ENCODE measurements at places on chromosomes 3 and 15.

- DNase-seq, result no peak
These were observed 69.6 kb downstream of the CHSY1 start for GRCh38 chr15:101182215-101182614.

GRCh38 chr3:74119221-74119620 is 494.5 kb upstream of the PDZRN3 start:
- DNase-seq, result no peak

GRCh38 chr15:55118344-55118870 is 78.3 kb downstream of the RSL24D1 start:
- no peak for DNase-seq

DNA sequence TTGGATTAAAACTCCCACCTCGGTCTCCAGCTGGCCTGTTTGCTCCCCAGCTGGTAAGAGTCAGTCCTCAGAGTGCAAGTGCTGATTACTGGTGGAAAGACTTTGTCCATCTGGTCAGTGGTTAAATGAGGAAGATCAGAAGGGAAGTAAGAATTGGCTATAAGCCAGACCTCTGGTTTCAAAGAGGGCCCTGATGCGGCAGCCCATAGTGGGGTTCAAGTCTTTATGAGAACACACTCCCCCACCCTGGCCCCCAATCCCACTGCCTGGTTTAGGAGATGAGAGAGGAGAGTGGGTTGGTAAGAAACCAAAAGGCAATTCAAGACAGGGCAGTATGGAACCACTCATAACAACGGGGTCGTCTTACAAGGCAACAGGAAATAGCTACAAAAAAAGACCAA is 65.0 kb downstream of the FRMD4B start:
- no peak for DNase-seq

GRCh38 chr15:70358871-70359647 is 261.3 kb upstream of the TLE3 start:
- DNase-seq, result no peak

DNA sequence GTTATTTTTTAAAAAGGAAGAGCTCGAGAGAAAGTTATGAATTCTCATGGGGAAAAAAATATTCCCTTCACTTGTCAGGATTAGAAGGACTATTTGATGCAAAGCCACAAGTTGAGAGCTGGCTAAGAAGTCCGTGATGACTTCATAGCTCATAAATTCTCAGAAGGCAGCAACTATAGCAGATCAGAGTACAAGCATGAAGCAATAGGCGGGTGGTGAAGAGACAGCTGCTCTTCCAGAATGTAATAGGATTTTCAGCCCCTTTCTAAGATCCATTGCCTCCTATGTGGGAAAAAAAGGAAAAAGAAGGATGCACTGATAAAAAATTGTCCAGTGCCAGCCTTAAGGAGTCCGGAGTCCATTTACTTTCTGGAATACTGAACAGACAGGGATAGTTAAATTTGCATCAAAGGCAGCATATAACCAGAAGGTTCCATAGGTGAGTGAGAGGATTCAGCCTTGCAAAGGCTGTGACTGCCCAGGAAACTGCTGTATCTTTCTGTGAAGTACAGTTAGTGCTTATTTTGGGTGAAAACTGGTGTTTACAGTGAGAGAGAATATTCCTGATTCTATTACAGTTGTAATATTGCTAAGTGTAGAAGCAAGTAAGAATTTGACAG is 929.5 kb upstream of the ALCAM start:
- no peak for DNase-seq

GRCh38 chr15:82538961-82539690 is 1.1 kb downstream of the RPS17 start:
- no peak for DNase-seq

DNA sequence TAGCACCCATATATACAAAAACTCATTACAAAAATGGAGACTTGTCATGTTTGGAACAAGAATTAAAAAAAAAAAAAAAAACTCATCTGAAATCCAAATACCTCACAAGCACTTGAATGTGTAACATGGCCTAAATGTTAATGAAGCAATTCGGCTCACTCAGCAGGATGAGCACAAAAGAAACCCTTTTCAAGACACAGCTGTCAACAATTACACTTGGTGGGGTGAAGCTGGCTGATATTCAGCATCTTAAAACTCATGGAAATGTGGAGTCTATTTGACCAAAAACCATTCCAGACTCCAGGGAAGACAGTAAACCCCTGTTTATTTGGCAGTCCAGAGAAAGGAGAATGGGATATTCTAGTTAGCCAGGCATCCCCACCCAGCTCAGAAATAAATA is 205.4 kb upstream of the TSC22D2 start:
- no peak for DNase-seq
